ENCODE measurements at places on chromosomes 7 and 10.

DNA sequence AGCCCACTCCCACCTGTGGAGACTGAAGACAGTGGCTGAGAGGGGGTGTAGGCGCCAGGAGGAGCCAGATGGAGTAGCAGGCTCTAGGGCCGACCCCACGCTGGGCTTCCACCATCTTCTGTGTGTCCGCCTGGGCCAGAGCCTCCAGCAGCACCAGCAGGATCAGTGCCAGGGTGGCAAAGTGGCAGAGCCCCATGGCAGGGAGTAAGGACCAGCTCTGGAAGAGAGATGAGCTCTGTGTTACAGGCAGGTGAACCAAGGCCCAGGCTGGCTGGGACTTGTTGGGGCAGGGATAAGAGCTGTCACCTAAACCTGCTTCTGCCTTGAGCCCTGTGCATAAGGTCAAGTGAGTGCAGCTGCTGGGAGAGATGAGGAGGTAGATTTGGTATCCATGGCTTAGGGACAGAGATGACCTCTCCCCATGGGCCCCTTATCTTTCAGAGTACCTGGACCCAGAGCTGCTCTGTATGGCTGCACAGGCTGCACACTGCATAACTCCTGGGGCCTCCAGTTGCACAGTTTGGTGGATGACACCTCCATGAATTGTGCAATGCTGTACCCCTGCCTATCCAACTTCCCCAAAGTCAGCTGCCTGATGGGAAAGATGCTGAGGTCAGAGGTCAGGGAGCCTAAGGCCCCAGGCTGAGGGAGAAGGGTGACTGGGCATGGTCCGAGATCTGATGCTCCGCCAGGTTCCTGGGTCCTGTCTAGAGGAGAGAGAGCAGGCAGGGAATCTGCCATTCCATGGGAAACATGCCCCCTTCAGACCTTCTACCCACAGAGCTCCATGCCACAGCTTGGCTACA is 7.4 kb upstream of the SAMD8 start:
- H3K27me3 ChIP-seq, result no peaks in the 10 kb centered on the region
- no peaks in the 10 kb centered on the region for H3K36me3 ChIP-seq
- peaks cover 7% of the 10 kb centered on the region for H3K4me1 ChIP-seq
- no peak overlapping the region for H3K27ac ChIP-seq
- H3K4me3 ChIP-seq, result no peak overlapping the region

DNA sequence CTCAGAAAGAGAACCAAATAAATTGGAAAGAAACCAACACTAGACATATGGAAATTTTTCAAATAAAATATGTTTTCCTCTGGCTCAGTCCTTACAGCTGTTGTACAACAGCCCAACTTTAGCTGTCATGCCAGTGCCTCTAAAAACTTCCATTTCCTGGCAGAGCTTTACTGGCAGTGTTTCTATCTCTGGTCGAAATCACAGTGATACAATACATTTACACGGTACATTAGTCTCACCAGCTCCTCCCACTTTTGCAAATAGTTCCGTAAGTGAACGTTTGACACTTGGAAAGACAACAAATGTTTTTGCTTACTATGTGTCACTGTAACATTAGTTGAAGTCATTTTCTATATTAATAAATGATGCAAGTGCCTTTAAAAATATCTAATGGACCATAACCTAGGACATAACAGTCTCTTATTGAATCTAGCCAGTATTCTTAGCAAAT is 29.8 kb downstream of the BCAP29 start:
- no peak for DNase-seq
- peaks cover 7% of the 10 kb centered on the region for H3K36me3 ChIP-seq
- H3K27me3 ChIP-seq, result no peaks in the 10 kb centered on the region
- no peak overlapping the region for H3K27ac ChIP-seq
- H3K4me3 ChIP-seq, result no peak overlapping the region

GRCh38 chr10:30758338-30758737 is 128.8 kb upstream of the LYZL2 start:
- H3K27me3 ChIP-seq, result no peaks in the 10 kb centered on the region
- H3K4me1 ChIP-seq, result no peaks in the 10 kb centered on the region
- no peak overlapping the region for H3K27ac ChIP-seq
- no peak overlapping the region for H3K4me3 ChIP-seq
- no peaks in the 10 kb centered on the region for H3K36me3 ChIP-seq
- no peak for DNase-seq

DNA sequence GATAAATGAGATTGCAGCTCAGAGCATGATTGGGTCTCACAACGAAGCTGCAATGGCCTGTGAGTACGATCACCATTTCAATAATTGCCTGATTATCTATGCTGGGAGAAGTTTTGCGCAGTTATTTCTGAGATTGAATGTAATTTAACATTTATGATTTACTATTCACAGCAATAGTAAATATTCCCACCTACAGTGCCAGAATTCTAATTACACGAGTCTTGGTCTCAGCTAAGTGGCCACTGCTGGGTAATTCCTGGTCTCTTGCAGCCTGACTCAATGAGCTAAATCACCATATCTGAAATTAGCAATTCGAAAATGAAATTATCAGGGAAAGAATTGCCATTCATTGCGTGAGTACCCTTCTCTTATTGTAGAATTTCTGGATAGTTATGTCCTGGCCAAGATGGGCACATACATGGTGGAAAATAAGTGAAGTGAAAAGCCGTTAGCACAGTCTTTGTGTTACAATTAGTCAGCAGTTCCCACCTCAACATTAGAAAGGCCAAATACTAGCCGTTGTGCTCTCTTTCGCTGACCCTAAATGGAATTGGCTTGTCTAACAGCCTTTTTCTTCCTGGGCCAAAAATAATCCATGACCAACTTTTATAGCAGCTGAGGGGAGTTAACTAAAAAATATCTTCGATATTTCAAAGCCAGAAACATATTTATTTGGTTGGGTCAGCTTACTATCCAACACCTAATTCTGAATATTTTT is 681.0 kb upstream of the C7orf33 start:
- H3K27me3 ChIP-seq, result no peaks in the 10 kb centered on the region
- no peaks in the 10 kb centered on the region for H3K36me3 ChIP-seq
- no peak overlapping the region for H3K4me3 ChIP-seq
- H3K4me1 ChIP-seq, result no peaks in the 10 kb centered on the region

GRCh38 chr10:72552857-72553256 is 73.0 kb downstream of the MICU1 start:
- H3K27me3 ChIP-seq, result no peaks in the 10 kb centered on the region
- no peak for DNase-seq
- peaks cover 22% of the 10 kb centered on the region for H3K36me3 ChIP-seq
- no peak overlapping the region for H3K27ac ChIP-seq
- no peaks in the 10 kb centered on the region for H3K4me1 ChIP-seq
- H3K4me3 ChIP-seq, result no peak overlapping the region

DNA sequence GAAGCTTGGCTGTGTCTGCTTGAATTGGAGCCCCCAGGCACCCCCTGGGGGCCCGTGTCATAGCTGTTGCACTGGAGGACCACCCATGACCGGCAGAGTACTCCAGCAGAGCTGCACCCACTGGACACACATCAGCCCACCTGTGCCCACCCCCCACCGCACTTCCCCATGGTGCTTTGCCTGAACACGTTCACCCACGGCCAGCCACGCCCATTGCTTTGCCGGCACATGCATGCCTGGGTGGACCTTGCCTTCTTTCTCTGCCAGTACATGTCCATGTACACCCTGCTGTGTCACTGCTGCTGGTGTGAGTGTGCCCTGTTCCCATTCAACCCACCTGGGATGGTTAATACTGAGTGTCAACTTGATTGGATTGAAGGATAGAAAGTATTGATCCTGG is 88.7 kb downstream of the SAMD9 start:
- no peaks in the 10 kb centered on the region for H3K4me1 ChIP-seq
- H3K27me3 ChIP-seq, result no peaks in the 10 kb centered on the region
- no peak for DNase-seq
- H3K4me3 ChIP-seq, result no peak overlapping the region
- no peak overlapping the region for H3K27ac ChIP-seq

DNA sequence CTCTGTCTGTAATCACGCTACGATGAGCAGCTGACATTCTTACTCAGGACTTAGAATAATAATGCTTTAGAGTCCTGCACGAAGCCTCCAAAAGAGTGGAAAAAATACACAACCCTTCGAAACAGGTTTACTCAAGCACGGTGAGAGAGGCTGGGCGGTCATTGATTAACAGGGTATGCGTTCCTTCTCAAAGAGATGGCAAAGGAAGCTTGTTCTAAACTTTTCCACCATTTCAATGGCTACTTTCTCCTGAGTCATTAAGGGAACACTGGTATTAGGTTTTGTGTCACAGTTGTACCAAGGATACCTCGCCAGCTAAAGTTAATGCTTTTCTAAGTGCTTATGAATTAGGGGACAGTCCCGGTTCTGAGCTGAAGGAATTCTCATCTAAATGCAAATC is 141.9 kb upstream of the RHEB start:
- no peak for DNase-seq
- H3K4me1 ChIP-seq, result no peaks in the 10 kb centered on the region
- no peaks in the 10 kb centered on the region for H3K36me3 ChIP-seq
- no peaks in the 10 kb centered on the region for H3K27me3 ChIP-seq
- no peak overlapping the region for H3K4me3 ChIP-seq
- no peak overlapping the region for H3K27ac ChIP-seq

GRCh38 chr10:79444199-79445119 is 965 bp downstream of the ZCCHC24 start:
- H3K27ac ChIP-seq, result no peak overlapping the region
- peak; percentile 68 for DNase-seq
- H3K4me1 ChIP-seq, result peaks cover 18% of the 10 kb centered on the region
- H3K27me3 ChIP-seq, result peaks cover 13% of the 10 kb centered on the region
- H3K36me3 ChIP-seq, result no peaks in the 10 kb centered on the region

- H3K27me3 ChIP-seq, result no peaks in the 10 kb centered on the region
- H3K36me3 ChIP-seq, result no peaks in the 10 kb centered on the region
- H3K27ac ChIP-seq, result no peak overlapping the region
- no peak overlapping the region for H3K4me3 ChIP-seq
- no peak for DNase-seq
- no peaks in the 10 kb centered on the region for H3K4me1 ChIP-seq
Measured at GRCh38 chr7:134699021-134699818, 52.6 kb downstream of the BPGM start.

GRCh38 chr7:7443806-7444350 is 91.8 kb downstream of the COL28A1 start:
- no peaks in the 10 kb centered on the region for H3K36me3 ChIP-seq
- H3K4me3 ChIP-seq, result no peak overlapping the region
- DNase-seq, result no peak
- H3K27ac ChIP-seq, result no peak overlapping the region
- H3K27me3 ChIP-seq, result no peaks in the 10 kb centered on the region
- H3K4me1 ChIP-seq, result no peaks in the 10 kb centered on the region

- DNase-seq, result peak; percentile 84
- peaks cover 83% of the 10 kb centered on the region for H3K4me1 ChIP-seq
- H3K36me3 ChIP-seq, result no peaks in the 10 kb centered on the region
Measured at GRCh38 chr7:142811154-142811737, 40.5 kb downstream of the PRSS2 start.

- no peak overlapping the region for H3K27ac ChIP-seq
- H3K36me3 ChIP-seq, result no peaks in the 10 kb centered on the region
- H3K4me1 ChIP-seq, result no peaks in the 10 kb centered on the region
- no peaks in the 10 kb centered on the region for H3K27me3 ChIP-seq
- H3K4me3 ChIP-seq, result no peak overlapping the region
- DNase-seq, result no peak
Measured at GRCh38 chr7:76425156-76425555, 406 bp downstream of the ZP3 start.

- no peaks in the 10 kb centered on the region for H3K36me3 ChIP-seq
- no peaks in the 10 kb centered on the region for H3K27me3 ChIP-seq
- H3K27ac ChIP-seq, result no peak overlapping the region
- H3K4me1 ChIP-seq, result no peaks in the 10 kb centered on the region
- no peak overlapping the region for H3K4me3 ChIP-seq
Measured at GRCh38 chr10:108169846-108170245, 1005.3 kb upstream of the SORCS1 start.

DNA sequence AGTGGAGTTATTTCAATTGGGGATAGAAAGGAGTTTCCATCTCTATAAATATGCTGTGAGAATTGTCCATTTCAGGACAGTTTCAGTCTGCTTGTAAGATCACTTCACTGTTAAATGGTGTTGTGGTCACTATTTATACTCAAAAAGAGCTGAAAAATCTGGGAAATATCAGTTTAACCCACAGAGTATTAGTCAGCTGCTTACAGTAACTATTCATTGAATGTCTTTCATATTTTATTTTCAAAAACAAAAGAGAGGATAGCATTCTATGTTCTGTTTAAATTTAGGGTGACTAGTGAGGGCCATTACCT is 85.4 kb upstream of the PLXDC2 start:
- no peaks in the 10 kb centered on the region for H3K4me1 ChIP-seq
- DNase-seq, result no peak
- no peak overlapping the region for H3K27ac ChIP-seq
- no peaks in the 10 kb centered on the region for H3K36me3 ChIP-seq
- H3K4me3 ChIP-seq, result no peak overlapping the region

GRCh38 chr7:44046321-44047061 is 2.0 kb downstream of the DBNL start:
- peaks cover 72% of the 10 kb centered on the region for H3K4me1 ChIP-seq
- peak; percentile 92 for DNase-seq
- H3K27me3 ChIP-seq, result no peaks in the 10 kb centered on the region

DNA sequence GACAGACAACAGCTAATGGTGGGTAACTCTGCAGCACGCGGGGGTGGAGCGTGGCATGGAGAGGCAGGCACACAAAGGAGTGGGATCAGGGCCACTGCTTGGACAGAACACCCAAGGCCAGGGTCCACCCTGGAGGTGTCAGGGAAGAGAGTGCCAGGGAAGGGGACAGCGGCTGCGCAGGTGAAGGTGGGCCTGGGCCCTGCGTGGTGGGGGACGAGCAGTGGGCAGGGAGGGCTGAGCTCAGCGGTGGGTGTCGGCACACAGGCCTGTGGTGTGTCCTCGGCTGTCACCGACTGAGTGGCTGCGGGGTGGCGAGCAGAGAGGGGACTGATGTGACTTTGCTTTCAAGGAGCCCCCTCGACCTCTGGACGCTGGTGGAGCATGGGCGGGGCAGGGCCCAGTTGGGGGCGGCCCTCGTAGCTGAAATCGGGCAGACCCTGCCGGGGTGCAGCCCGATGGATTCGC is 8.4 kb upstream of the SCART1 start:
- no peak for DNase-seq
- no peak overlapping the region for H3K4me3 ChIP-seq
- H3K36me3 ChIP-seq, result no peaks in the 10 kb centered on the region
- H3K27ac ChIP-seq, result no peak overlapping the region

GRCh38 chr10:75512203-75512933 is 80.9 kb downstream of the LRMDA start:
- no peaks in the 10 kb centered on the region for H3K4me1 ChIP-seq
- H3K36me3 ChIP-seq, result no peaks in the 10 kb centered on the region
- no peak for DNase-seq
- no peaks in the 10 kb centered on the region for H3K27me3 ChIP-seq

- no peaks in the 10 kb centered on the region for H3K4me1 ChIP-seq
- H3K4me3 ChIP-seq, result no peak overlapping the region
- H3K27me3 ChIP-seq, result no peaks in the 10 kb centered on the region
- H3K27ac ChIP-seq, result no peak overlapping the region
- DNase-seq, result no peak
- no peaks in the 10 kb centered on the region for H3K36me3 ChIP-seq
Measured at GRCh38 chr7:14937581-14937980, 35.0 kb upstream of the DGKB start.

- no peak overlapping the region for H3K4me3 ChIP-seq
- H3K27me3 ChIP-seq, result no peaks in the 10 kb centered on the region
- H3K27ac ChIP-seq, result no peak overlapping the region
- no peaks in the 10 kb centered on the region for H3K36me3 ChIP-seq
- no peak for DNase-seq
Measured at GRCh38 chr10:11798845-11799735, 24.1 kb upstream of the PROSER2 start.

Measured in B cell (primary cell).